ENCODE measurements at places on chromosomes 1 and 21. TPM values are rescaled to one million over a fixed set of nuclear protein-coding genes. Genes with fewer than 3 reads are reported as not detected.

GRCh38 chr1:30507401-30508174 lies 215.8 kb downstream of the MATN1 start:
- DNase-seq: no peak

The MEX3A gene
- total RNA-seq: 1.9 TPM

DNA sequence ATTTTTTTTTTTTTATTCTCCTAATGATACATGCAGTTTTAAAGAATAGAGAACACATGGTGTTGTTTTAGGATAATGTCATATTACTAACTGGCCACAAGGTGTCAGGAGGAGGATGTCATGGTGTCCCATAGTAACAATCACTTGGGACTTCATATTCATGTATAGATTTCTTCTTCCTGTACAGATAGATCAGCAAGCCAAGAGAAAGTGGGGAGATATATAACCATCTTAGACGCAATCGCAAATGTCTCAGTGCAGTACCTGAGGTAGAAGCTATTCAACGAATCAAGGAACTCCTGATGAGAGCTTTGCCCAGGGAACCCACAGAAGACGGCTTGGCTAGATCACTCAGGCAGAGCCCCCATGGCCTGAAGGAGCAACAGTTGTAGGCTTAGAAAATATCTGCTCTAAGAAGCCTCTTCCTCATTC lies 12.3 kb downstream of the OR2T11 start:
- peak; percentile 11 for DNase-seq

DNA sequence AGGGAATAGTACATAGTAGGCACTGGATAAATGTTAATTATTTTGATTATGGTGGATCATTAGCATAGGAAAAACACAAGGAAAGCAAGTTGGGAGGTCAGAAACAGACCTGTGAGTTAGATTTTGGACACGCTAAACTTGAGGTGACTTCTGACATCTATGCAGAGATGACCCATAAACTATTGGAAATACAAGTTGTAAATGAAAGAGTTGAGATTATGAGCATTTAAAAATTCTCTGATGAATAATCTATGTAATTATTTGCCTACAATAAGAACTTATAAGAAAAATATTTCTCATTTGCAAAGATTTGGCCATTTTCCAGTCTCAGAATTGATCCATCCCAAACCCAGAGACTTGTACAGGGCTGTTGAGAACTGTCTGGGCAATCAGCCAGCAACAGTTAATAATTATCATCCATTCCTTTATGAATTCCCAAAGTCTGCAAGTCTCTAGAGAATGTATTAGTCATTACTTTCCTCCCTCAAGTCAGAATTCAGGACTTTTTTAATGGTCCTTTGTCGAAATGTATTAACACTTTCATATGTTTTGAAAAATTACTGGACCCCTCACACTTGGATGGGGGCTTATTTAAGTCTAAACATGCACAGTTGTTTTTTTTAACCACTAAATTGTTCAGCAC lies 19.4 kb upstream of the SLAMF6 start:
- DNase-seq: no peak

DNA sequence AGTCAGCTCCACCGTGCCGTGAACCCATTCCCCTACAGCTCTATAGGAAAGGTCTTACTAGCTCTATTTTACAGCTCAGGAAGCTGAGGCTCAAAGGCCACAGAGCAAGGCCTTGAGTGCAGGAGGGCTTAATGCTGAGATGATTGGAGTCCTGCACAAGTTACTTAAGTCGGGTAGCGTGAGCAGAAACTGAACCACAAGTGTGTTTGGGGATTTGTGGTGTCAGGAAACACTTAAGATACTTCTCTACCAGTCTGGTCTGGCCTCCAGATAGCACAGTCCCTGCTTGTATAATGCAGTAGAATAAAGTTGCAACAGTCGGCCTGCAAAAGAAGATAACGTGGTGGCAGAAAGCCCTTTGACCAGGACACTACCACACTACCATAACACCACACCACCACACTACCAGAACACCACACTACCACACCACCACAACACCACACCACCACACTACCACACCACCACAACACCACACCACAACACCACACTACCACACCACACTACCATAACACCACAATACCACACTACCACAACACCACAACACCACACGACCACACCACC lies 118.1 kb downstream of the SPSB1 start:
- DNase-seq: peak; percentile 23

DNA sequence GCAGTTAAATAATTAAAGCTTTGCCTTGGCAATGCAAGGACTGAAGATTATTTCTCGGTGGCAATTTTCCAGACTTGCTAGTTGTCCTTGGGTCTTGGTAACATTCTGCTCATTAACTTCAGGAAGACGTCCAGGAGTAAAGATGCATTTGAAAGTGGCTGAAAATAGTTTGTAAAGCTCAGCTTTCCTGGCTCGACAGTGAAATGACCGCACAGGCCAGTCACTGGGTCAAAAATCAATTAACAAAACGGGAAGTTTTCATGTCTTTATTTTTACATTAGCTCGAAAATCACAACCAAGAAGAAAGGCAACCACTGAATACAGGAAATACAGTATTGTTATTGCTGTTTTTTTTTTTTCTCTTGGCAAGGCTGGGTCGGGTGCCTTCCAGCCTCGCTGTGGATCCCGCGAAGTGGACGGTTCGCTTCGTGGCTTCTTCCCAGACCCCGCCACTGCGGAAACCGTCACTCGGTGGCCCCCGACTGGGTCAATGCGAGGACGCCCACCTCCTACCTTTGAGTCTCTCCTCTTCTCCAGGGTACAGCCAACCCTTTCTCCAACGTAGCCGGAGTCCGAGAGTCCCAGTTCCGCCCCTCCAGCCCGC lies 479 bp upstream of the SNX7 start:
- no peak for DNase-seq

- DNase-seq: peak; percentile 85
Observed at GRCh38 chr1:14913482-14914177, 239.9 kb upstream of the TMEM51 start.

- peak; percentile 72 for DNase-seq
Observed at GRCh38 chr1:145891143-145891542, 5.5 kb upstream of the ANKRD35 start.

DNA sequence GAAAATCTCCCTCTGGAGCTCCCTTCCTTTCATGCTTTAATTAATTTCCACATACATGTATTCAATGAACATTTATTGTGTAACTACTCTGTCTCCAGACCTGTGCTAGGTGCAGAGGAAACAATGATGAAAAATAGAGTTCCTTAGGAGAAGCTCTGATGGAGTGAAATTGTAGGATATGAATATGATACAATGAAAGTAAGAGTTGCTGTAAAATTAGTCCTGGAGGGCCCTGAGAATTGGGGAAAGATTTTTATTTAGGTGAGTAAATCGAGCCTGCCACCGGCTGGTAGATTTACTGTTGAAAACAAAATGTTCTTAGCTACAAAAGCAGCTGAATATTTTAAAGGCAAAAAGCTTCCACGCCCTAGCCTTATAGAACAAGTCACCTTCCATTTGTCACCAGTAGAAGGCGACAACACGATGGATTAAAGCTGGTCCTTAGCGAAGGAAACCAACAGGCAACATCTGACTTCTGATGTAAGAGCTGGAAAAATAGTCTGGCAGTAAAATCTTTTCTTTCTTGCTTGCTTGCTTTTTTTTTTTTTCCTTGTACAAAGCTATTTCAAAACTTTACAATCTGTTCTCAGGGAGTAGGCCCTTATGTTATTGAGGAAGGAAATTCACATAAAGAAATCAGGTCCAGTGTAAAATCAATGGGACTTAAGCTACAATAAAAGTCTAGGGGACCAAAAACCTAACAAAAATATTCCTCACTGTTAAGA lies 82.0 kb upstream of the ROR1 start:
- DNase-seq: peak; percentile 68

DNA sequence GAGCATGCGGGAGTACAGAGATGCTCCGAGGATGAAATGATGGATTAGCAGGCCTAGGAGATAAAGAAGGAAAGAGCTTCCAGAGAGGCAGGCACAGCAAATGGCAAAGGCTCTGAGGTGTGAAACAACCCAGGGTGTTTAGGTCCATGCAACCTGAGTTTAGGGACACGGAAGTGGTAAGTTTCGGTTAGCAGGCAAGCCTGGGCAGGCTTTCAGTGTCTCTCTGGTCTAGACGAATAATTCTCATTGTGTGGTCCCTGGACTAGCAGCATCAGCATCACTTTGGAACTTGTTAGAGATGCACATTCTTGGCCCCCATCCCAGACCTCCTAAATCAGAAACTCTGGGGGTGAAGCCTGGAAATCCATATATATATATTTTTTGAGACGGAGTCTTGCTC lies 18.6 kb downstream of the NKAIN1 start:
- DNase-seq: peak; percentile 67

GRCh38 chr1:226937940-226938725 lies 2.0 kb upstream of the COQ8A start:
- no peak for DNase-seq

The TENT5C gene
- total RNA-seq: 0.35 TPM

DNA sequence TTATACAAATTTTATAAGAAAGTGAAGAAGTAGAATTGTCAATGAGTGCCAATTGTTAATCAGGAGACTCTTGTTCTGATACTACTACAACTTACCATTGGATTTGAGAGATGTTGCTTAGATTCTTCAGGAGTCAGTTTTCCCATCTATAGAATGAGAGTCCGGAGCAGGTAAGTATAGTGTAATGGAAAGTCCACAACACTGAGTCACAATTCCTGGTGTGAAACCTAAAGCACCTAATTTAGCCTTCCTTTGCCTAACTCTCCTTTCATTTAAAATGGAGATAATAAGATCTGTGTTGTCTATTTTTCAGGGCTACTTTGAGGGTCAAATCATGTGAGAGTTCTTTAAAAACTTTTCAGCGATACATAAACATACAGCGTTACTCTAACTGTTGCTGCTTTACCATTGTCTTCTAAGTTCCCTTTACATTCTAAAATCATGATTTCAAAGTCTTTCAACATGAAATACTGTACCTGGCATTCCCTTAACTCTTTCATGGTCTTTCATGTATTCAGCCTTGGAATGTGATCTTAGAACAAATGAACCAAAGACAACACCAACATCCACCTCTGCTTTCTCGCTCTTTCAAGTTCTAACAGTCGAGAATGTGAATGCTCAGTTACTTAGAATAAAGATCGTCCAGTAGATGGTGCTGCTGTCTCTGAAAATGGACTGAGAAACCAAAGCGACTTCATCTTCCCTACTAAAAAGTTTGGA lies 90.9 kb downstream of the SLC30A10 start:
- peak; percentile 42 for DNase-seq

GRCh38 chr1:7500381-7501083 lies 270.6 kb upstream of the VAMP3 start:
- DNase-seq: no peak

- DNase-seq: no peak
Observed at GRCh38 chr21:31893851-31894415, 21.1 kb downstream of the HUNK start.

The BTBD19 gene
- 27.3 TPM for total RNA-seq

DNA sequence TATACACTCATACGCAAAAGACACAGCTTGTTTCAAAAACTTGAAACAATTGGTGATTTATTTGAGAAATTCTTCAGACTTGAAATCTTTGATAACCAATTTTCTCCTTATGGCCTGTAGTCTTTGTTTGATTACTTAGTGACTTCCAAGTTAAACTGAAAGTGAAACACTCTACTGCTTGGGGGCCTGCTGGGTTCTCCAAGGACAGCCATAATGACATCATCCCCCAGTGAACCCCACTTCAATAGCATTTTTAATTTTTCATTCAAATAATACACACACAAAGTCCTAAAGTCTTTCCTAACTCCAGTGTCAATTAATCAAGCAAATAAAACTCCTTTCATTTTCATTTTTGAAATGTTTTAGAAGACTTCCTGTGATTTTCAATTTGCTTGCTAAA lies 59.2 kb downstream of the KRTAP19-8 start:
- no peak for DNase-seq

- DNase-seq: peak; percentile 58
Observed at GRCh38 chr1:208988811-208989222, 594.7 kb upstream of the CAMK1G start.

The GOLT1A gene
- total RNA-seq: 4.2 TPM

DNA sequence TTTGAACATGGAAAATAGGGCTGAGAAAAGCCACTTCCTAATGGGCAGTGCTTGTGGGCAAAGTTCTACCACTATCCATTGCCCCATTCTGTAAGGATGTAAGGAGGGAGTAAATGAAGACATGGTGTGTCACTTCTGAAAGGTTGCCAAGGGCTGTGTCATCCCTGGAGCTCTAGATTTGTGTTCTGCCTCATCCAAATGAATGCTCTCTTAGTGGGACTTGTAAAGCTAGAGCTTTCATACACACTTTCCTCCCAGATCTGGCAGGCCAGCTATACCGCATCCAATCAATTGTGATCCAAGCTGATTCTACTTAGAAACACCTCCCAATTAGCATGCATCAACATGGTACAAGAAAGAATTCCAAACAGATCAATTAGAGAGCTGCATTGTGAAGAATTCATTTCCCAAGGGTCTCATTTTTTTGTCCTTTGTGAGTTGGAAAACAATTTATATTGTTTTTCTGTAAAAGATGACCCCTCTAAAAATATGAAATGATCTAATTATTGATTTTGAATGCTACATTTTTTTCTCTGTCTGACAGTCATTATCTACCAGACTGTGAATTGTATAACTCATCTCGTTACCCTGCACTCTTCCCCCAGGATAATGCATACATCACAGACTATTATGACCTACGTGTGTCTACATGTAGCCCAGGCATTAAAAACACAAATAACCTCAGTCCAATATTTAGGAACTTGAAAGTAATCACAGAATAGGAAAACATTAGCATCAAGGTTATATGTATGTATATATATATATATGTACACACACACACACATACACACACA lies 117.1 kb upstream of the DUSP10 start:
- DNase-seq: peak; percentile 96

The AK5 gene
- total RNA-seq: 1.7 TPM

GRCh38 chr1:165645654-165646366 lies 14.8 kb downstream of the MGST3 start:
- no peak for DNase-seq

- DNase-seq: no peak
Observed at GRCh38 chr1:19344372-19344810, 32.3 kb downstream of the SLC66A1 start.

GRCh38 chr1:95116580-95117206 lies 462 bp upstream of the TLCD4 start:
- DNase-seq: peak; percentile 46
